T-helper 2 cell (primary cell): ENCODE measurements at places on chromosomes 6 and 20.

DNA sequence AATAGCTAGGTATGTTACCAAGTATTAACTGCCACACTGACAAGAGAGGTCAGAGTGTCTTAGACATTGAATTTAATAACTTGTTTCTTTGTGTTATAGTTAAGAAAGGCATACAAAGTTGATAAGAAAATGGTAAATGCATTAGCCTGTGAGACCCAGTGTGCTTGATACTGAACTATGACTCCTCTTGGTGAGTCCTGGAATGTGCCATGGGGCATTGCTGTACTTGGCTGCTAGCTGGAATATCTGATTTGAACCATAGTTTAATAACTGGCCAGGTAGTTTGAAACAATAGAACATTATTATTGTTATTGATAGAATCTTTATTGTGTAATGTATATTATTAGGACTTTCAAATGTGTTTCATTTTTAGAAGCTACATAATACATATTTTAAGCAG lies 70.0 kb downstream of the ZFAND3 start:
- no peak for DNase-seq

DNA sequence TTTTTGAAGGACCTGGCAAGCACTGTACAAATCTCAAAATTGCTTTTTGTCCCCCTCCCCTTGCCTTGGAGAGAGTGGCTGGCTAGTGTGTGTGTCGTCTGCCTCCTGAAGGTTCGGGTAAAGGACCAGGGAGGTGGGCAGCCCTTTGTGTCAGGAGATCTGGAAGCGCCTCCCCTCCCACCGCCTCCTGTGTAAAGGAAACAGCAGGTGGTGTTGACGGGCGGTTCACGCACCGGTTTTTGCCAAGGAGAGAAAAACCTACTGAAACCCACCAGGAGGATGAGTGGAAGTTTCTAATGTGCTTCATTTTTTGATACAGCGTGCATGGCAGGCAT lies 1.2 kb downstream of the ENTPD6 start:
- DNase-seq: no peak

- no peak for DNase-seq
Observed at GRCh38 chr20:19571996-19572395, 186.1 kb upstream of the RIN2 start.

DNA sequence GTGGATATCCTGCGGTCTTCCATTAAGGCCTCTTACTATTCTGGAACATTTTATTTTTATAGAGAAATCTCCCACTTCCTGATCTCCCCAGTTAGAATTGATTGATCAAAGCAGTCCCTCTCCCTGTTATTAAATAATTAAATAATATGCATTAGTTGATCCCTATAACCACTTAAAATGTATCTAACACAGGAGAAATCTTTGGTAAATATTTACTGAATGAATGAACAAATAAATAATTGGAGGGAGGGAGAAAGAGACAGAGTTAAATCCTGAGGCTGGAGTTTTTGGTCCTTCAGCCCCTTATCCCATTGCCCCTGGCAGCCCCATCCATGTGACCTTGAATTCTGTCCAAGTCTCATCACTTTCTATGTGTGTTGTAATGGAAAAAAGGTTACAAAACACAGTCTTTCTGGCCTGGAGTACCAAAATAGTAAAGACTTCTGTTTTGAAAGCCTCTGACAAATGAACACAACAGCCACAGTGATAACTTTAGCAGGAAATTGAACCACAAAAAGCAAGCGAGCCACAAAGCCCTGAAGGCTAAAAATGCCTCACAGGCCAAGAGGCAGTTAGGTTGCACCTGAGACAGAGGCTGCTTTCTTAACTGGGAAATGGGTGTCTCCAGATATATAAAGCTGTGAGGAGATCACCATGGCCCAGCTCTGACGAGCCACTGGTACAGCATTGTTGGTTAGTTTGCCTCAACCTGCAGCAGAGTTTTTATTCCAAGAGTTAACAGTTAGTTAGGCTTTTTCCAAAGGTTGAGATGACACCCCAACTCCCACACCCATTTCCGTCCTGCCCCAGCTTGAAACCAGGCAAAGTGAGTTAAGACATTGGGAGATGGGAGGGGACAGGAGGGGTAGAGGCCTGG lies 11.3 kb downstream of the NT5E start:
- DNase-seq: peak; percentile 86

GRCh38 chr20:35326021-35326739 lies 34.0 kb upstream of the FAM83C start:
- DNase-seq: no peak

DNA sequence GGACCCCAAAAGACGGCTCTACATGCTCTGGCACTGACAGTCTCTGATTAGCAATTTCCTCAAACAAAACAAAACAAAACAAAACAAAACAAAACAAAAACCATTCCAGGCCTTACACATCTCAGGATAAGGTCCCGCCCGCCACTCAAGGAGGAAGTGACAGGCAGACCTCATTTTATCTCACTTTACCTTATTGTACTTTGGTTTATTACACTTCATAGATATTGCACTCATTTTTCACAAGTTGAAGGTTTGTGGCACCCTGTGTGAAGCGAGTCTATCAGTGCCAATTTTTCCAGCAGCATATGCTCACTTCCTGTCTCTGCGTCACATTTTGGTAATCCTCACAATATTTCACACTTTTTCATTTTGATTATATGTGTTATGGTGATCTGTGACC lies 15.2 kb downstream of the ZBP1 start:
- no peak for DNase-seq

DNA sequence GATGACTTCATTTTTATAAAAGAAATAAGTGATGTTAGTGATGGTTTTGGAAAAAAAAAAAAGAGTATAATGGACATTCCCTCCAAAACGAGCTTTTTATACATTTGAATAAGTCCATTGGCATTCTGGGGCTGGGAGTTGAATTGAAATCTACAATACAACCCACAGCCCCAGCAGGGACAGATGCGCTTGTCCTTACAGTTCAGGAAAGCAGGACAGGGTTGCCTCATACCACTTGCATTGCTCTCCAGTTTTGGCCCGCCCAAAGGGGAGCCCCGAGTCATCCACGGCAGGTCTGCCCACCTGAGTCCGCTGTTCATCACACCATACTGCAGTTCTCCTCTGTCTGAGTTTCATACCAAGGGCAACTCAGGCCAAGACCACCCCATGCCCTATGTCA lies 46.2 kb downstream of the VAPB start:
- no peak for DNase-seq

DNA sequence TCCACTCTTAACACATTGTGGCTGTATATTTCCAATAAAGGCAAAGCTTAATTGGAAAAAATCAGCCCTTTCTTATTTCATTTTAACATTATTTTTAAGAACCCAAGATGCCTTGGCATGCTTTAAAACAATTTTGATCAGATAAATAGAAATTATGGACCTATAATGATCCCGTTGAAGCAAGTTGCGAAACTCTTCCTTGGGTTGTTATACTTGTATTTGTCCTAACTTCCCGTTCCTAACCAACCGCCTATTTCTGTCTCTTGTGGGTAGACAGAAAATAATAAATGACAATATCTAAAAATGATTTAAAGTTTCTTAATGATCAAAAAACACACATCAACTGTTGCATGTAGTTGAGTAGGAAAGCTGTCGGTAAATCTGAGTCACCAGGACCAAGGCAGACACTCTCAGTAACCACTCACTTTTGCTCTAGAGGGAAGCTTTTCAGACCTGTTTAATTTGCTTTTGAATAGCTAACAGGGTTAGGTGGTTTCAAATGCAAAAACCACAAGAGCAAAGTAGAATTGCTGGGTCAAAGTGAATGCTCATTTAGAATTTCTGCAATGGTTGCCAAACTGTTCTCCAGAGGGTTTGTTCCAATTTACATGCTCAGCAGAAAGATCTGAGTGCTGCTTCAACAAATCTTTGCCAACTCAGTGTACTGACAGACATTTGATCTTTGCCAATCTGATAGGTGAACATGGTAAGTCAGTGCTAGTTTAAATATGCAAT lies 34.2 kb upstream of the KCNK5 start:
- no peak for DNase-seq

DNA sequence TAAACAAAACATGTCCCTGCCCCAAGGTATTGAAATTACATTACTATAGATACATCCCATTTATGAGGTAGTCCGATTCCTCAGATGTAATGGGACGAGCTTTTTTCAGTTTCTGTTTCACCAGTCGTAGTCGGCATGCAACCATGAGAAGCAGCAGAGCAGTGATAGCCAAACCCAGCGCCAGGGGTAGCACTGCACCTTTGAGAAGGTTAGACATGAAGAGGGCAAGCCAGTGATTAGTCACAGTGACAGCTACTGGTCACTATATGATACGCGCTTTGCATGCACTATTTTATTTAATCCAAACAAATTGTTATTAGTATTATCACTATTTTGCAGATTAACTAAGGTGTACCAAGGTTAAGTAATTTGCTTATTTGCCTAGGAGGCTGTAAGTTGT lies 43.7 kb downstream of the LRP11 start:
- DNase-seq: no peak

DNA sequence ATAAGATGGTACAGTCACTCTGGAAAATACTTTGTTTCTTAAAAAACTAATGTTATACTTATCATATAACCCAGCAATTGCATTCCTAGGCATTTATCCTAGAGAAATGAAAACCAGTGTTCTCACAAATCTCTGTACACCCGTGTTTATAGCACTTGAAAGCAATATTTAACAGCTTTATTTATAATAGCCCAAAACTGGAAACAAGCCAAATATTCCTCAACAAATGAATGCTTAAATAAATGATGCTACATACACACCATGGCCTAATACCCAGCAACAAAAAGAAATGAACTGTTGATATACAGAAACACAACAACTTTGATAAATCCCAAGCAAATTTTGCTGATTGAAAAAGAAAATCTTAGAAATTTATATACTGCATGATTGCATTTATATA lies 51.3 kb downstream of the GFRA4 start:
- no peak for DNase-seq

DNA sequence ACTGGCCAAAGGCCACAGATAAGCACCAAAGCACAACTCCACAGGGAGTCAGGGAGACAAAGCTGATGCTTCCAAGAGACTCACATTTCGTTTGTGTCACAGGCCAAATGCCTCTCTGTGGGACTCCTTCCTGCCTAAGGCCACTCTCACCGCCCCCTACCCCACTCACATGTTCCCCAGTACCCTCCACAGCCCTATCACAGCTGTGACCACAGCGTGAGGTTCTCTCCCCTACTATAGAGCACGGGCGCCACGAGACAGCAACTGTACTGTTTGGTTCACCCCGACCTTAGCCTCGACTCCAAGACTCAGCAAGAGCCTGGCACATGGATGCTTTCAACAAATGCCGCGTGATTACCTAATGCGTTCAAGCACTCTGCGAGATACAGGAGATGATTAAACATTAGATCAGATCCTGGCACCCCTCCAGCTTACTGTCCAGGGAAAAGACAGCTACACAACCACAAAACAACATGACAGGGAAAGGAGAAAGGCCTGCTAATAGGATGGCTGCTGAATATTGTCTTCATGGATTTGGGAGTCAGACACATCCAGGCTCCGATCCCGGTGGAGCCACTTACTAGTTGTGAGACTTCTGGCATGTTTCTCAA lies 105.5 kb downstream of the AGPAT4 start:
- no peak for DNase-seq

- DNase-seq: no peak
Observed at GRCh38 chr6:106637717-106638341, 8.5 kb downstream of the QRSL1 start.

- DNase-seq: no peak
Observed at GRCh38 chr20:41524980-41525613, 93.1 kb downstream of the CHD6 start.

DNA sequence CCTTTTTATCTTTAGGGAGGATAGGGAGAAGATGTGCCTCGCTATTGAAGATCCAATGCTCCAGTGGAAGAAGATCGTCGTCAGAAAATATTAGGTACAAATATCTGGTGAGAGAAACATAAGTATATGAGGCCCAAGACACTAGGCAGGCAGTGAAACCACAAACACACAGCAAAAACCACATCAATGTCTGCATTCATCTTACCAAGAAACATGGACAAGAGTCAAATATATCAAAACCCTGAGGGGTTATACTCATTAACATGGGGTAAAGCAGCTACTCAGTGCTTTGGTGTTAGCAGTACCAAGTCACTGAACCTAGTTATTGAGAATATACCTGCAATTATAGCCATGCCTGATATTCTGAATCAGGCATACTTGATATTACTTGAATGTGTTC lies 101.4 kb upstream of the FAM184A start:
- no peak for DNase-seq

GRCh38 chr6:47819461-47819860 lies 37.6 kb downstream of the OPN5 start:
- DNase-seq: no peak

- DNase-seq: no peak
Observed at GRCh38 chr20:51585148-51585547, 42.6 kb upstream of the NFATC2 start.

GRCh38 chr6:169641461-169642085 lies 60.3 kb downstream of the WDR27 start:
- DNase-seq: no peak

DNA sequence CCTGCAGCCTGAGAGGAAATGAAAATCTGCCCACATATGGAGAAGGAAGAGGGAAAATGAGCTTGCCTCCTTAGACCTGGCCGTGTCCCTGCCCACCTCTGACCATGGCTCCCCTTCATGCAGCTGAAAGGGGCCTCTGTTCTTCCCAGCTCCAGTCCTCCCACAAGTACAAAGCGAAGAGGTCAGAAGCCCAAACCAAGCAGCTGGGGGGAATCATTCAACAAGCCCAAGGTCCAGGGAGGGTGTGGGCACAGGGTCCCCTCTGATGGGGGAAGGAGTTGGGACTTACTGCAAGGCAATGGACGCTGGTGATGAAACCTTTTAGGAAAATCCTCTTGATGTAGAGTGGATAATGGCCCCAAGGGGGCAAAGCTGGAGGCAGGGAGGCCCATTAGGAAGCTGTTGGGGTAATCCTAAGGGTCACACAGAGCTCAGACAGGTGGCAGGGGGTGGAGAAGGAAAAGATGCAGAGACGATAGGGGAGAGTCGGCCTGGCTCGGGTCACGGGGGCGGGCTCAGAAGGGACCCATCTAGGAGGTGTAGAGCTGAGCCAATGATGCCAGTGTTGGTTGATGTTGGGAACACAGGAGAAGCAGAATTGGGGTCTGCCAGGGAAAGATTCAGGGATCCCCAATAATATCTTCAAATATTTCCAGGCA lies 16.1 kb upstream of the GRM4 start:
- no peak for DNase-seq

GRCh38 chr20:10647909-10648308 lies 25.9 kb downstream of the JAG1 start:
- no peak for DNase-seq

DNA sequence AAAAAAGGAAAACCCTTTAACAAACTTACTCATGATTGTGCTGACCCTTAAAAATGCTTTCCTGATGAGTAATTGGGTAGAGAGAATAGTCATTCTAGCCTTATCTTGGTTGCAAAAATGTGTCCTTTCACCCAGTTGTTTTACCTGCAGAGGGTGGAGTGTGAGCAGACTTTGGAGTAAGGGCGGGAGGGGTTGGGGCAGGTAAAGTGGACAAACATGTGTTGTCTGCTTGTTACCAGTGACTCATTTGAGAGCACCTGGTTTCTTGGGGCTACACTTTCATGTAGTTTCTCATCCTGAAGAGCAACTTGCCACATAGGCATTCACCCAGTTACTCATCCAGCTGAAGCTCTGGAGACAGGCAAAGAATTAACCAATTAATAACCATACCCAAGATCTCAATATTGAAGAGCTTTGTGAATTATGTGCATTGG lies 121.1 kb downstream of the TNFRSF21 start:
- no peak for DNase-seq

- DNase-seq: no peak
Observed at GRCh38 chr20:57704245-57704644, 5.6 kb downstream of the PMEPA1 start.
